ENCODE measurements at places on chromosomes 4 and X. TPM values are rescaled to one million over a fixed set of nuclear protein-coding genes. Genes with fewer than 3 reads are reported as not detected.

- DNase-seq: no peak
Observed at GRCh38 chrX:45699158-45699557, 498.5 kb upstream of the DIPK2B start.

DNA sequence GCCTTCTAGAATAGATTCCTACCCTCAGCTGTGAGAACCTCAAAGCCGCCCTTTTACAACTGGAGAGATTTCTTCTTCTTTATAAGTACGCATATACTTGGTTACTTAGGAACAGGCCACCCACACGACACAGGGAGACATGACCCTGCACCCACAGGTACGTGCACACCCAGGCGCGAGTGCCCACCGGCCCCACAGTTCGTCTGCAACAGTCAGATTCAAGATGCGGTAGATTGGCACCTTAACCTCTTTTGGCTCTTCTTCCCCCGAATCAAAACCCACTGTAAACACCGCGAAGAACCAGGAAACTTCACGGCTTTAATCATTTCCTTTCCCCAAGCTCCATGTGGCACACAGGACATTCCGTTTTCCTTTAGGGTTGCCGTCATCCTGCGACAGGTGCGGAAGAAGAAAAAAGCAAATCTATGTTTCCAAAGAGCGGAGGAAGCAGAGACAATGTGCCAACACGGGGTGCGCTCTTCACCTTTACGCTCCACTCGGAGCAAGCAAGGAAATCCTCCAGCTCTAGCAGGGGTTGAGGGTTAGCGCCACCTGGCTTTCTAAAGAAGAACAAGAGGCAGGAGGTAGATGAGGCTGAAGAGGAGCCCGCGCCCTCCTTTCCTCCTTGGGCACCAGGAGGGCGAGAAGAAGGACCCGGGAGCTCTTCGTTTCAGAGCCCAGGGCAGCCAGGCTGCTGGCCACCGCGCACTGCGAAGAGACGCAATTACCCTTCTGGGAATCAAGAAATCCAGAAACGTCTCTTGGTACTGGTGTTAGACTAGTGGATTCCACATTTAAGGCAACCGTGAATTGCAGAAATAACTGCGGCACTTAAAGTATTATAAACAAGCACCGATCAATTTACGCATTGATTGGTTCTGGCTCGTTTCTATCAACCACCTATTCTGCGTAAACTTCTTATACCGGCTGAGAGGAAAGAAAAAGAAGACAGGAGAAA lies 35.7 kb downstream of the HAND2 start:
- peak; percentile 74 for DNase-seq

Gene ARHGEF38
- total RNA-seq: 0.09 TPM

Gene CXCL1
- total RNA-seq: 1.2 TPM

Gene USP26
- total RNA-seq: not detected

Gene ITIH6
- not detected for total RNA-seq

Gene EVC
- total RNA-seq: 10.4 TPM

Gene MMAA
- 12.5 TPM for total RNA-seq

DNA sequence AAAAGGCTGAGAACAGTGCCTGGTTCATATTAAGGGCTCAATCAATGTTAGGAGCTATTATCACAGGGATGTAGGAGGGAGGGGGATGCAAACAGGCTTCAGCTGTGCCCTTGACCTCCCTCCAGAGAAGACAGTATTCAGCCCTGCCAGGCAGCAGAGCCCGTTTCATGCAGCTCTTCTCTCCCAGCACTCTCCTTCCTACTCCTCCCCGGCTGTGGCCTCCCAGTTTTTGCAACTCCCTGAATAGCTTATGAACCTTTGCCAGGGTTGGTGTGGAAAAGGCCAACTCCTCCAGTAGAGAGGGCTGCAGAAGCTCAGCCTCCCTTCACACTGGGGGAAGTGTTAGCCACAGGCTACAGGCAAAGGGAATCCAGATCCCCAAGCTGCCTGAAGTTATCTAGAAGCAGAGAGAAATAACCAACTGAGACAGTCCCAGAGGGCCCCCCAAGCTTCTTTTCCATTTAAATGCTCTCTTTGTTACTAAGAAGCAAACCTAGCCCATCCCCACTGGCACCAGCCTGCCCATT lies 31.7 kb upstream of the APLN start:
- DNase-seq: no peak

DNA sequence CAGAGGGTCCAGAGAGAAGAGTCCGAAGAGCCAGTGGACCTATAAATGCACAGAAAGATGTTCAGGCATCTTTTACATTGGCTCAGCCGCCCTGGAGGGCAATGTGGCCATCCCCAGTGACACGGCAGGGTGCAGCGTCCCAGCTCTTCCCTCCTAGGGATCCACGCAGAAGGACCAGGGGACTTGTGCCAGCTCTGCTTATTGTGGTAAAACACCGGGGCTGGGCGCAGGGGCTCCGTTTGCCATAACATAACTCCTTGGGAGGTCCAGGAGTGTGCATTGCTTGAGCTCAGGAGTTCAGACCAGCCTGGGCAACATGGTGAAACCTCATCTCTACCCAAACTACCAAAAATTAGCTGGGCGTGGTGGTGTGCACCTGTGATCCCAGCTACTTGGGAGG lies 70.2 kb downstream of the CPZ start:
- DNase-seq: no peak

GRCh38 chr4:100099746-100100145 lies 90.5 kb downstream of the DDIT4L start:
- DNase-seq: no peak

GRCh38 chr4:102639598-102639997 lies 121.2 kb downstream of the MANBA start:
- no peak for DNase-seq

GRCh38 chrX:9135901-9136510 lies 102.1 kb upstream of the FAM9B start:
- no peak for DNase-seq
